ENCODE measurements at places on chromosomes 4 and X. TPM values are rescaled to one million over a fixed set of nuclear protein-coding genes. Genes with fewer than 3 reads are reported as not detected.

DNA sequence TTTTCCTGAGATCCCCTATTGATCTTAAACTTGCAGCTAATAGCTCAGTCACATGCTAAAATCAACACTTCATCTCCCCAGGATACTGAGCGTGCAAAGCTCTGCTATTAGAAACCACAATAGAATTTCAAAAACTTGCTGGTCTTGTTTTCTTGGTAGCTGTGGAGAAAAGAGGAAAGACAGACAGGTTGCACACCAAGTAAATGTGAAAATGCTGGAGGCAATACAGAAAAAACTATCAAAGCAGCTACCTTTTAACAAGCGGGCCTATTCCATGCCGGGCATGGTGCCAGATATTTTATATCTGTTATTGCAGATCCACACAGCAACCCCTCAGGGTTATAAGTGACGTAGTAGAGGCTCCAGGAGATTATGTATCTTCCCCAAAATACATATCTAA, 171.9 kb downstream of the DCTD start:
- DNase-seq: no peak

DNA sequence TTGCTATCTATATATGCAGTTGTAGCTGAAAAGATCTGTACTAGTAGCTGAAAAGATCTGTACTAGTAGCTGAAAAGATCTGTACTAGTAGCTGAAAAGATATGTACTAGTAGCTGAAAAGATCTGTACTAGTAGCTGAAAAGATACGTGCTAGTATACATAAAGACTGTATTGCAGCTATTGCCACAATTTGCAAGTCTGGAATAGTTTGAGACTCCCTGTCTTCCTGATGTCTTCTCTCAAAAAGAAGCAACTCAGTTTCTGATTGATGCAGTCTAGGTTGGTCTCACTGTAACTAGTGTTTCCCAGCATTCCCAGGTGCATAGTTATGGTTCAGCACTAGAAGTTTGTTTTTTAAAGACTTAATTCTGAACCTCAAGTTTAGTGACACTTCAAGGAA, 15.0 kb downstream of the SLAIN2 start:
- DNase-seq: no peak

- no peak for DNase-seq
Measured at GRCh38 chr4:15778289-15779241, at the start of gene CD38. Gene CD38, plus strand, starts transcription at chr4:15778328. Its CDS starts 87 bp downstream, at chr4:15778415.

The TRAM1L1 gene
- total RNA-seq: 37.1 TPM

The PLA2G12A gene
- 25.0 TPM for total RNA-seq

GRCh38 chrX:56503941-56504673, 59.3 kb upstream of the UBQLN2 start:
- no peak for DNase-seq

- DNase-seq: no peak
Measured at GRCh38 chr4:134812611-134813010, 611.0 kb upstream of the PABPC4L start.

The CLDN24 gene
- not detected for total RNA-seq

GRCh38 chrX:115696039-115696438, 135.1 kb downstream of the PLS3 start:
- no peak for DNase-seq

DNA sequence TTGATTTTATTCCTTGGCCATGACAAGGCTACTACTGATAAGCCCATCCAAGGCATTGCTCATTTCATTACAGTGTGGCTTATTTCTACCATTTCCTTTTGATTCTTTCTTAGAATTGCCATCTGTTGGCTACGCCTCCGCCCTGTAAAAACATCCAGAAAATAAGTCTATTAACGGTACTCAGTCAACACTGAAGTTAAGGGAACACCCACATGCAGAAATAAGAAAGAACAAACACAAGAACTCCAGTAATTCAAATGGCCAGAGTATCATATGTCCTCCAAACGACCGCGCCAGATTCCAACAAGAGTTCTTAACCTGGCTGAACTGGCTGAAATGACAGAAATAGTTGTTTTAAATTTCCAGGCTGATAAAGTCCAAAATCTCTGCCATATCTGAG, 90.3 kb downstream of the CXXC4 start:
- DNase-seq: no peak

- no peak for DNase-seq
Measured at GRCh38 chrX:128804828-128805227, 718.5 kb downstream of the SMARCA1 start.

The GNPDA2 gene
- total RNA-seq: 51.3 TPM

DNA sequence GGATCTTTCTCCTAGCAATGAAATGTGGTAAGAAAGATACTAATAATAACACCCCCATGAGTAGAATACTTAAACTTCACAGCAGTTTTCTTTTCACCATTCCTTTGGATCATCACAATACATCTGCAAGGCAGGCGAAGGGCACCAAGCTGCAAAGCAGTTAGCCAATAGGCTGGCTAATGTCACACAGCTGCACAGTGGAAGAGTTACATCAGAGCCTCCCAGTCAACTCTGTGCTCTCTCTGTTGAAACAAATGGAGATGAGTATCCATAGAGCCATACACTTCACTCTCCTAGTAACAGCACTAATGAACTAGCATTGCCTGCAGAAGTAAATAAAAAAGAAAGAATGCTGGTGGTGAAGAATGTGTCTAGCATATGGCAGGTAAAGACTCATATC, 139.0 kb downstream of the ATG4A start:
- DNase-seq: no peak

GRCh38 chrX:147173594-147173993, 359.1 kb upstream of the CXorf51A start:
- no peak for DNase-seq

- DNase-seq: no peak
Measured at GRCh38 chr4:68466751-68467150, 19.5 kb downstream of the TMPRSS11E start.

The RPS6KA6 gene
- total RNA-seq: 26.8 TPM
